ENCODE measurements at places on chromosomes 1 and 21.

GRCh38 chr1:204084247-204084772, 11.4 kb downstream of the SOX13 start:
- DNase-seq: no peak

- peak; percentile 55 for DNase-seq
These were observed 100.3 kb downstream of the RNF220 start for GRCh38 chr1:44505210-44505993.

DNA sequence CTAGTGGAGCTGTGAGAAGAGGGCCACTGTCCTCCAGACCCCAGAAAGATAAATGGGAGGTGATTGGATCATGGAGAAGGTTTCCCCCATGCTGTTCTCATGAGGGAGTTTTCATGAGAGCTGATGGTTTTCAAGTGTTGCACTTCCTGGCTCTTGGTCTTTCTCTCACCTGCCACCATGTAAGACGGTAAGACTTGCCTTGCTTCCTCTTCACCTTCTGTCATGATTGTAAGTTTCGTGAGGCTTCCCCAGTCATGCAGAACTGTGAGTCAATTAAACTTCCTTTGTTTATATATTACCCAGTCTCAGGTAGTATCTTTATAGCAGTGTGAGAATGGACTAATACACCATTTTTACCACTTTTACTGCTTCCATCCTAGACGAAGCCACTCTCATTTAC, 27.6 kb downstream of the GPR88 start:
- DNase-seq: no peak

- DNase-seq: peak; percentile 68
These were observed 63.8 kb upstream of the ARHGAP29 start for GRCh38 chr1:94301186-94301585.

DNA sequence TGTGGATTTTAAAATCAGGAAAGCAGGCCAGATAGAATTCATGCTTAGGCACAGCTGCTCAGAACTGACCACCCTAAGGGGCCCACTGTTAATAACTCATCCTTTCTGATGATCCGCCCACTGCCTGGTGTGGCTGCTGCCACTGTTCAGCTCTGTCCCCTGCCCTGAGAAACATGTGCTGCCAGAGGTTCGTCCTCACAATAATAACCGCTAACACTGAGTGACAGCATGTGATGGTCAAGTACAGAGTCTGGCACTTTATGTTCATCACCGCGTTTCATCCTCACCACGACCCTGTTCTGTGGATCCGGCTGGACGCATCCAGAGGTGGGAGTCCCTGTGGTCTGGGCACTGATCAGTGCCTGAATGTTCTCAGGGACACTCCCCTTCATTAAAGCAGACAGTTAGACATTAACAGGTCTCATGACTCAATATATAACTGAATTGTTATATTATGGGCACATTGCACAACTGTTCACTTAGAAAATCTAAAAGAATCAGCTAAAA, 108.6 kb downstream of the SIM2 start:
- DNase-seq: no peak

- DNase-seq: no peak
These were observed 356.4 kb downstream of the DISC1 start for GRCh38 chr1:231982871-231983587.

DNA sequence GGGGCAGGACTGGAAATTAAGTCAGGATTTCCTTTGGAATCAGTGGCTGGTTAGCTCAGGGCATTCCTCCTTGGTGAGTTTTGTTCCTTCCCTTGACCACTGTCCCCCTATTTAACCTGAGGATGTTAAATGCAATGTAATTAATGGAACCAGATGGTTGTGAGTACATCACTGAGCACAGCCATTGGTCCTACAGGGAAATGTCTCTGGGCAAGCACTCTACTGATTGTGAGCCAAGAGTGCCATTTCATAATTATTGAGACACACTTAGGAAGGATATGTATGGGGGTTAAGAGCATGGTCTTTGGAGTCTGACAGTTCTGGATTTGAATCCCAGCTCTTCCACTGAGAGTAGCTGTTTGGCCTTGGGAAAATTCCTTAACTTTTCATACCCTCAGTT, 74.4 kb downstream of the SPAG17 start:
- DNase-seq: no peak

DNA sequence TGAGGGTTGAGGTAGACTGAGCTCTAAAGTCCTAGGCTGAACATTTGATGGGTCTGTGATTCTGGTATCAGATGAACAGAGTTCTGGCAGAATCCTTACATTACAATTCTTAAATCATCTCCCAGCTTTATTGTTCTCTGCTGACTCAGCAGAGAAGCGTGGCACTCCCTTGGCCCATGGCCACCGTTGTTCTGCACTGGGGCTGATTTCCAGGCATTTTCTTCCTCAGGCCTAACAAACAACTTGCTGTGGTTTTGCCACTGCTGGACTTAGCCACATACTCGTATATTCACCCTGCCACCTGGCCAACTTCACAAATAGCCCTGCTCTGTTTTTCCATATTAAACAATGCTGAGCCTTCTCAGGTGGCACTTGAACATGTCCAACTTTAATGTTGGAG, 223.2 kb downstream of the TNR start:
- DNase-seq: no peak

- DNase-seq: peak; percentile 92
These were observed 7.7 kb downstream of the ARHGEF2 start for GRCh38 chr1:155970531-155971167.

GRCh38 chr1:197180252-197180878, 33.9 kb upstream of the ASPM start:
- peak; percentile 72 for DNase-seq

DNA sequence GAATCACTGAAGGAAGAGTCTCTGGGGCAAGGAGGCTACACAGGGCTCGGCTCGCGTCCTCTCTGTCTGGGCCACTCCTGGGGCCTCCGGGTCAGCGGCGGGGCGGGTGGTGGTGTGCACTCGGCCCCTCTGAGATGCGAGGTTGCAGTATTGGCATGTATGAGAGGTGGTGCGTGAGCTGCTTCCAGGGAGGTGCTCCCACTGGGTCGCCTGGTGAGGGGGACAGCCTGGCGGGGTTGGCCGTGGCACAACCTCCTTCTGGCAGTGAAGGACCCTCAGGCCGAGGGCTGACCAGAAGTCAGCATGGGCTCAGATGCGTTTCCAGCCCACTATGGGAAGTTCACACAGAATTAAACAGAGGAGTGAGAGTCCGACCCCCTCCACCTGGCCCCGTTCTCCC, 38.5 kb upstream of the COL18A1 start:
- DNase-seq: no peak

DNA sequence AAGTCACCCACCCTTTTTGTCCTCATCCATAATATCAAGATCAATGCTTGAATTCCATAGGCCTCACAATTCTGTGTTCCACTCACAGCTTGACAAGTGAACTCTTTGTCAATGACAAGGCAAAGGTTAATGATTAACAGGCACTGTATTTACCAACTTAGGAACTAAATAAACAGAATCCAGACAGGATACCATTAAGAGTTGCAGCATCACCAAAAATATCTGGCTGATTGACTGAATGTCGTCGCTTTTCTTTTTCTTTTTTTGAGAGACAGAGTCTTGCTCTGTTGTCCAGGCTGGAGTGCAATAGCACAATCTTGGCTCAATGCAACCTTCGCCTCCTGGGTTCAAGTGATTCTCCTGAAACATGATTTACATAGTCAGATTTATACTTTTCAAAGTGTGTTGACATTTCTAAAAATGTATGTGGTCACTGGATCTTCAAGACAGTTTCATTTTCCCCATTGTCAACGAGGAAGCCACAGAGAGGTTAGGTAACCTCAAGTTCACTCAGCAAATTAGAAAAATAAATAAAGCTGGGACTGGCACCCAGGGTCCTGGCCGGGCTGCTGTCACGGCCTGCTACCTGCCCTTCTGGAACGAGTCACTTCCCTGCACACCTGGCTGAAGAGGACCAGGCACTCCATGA, 81.0 kb downstream of the PDE9A start:
- DNase-seq: no peak

DNA sequence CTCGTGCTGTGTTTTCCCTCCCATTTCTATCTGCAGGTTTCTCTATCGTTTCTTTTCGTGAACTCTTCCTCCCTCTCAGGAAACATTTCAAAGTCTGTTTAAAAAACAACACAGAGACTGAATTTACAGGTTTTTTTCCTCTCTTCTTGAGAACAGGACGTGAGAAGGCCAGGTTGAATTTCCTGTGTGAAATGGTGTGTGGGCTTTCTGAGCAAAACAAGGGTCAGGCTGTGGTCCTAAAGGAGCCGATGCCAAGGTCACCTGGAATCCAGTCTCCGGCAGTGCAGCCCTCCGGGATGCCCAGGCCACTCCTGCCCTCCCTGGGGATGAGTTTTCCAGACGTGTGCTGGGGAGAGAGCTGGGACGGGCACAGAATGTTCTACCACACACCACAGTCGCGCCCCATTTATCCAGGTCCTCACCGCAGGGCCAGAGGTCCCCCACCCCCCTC, 62.7 kb upstream of the RUNX3 start:
- no peak for DNase-seq

GRCh38 chr1:212981571-212982328, 31.4 kb downstream of the VASH2 start:
- no peak for DNase-seq

DNA sequence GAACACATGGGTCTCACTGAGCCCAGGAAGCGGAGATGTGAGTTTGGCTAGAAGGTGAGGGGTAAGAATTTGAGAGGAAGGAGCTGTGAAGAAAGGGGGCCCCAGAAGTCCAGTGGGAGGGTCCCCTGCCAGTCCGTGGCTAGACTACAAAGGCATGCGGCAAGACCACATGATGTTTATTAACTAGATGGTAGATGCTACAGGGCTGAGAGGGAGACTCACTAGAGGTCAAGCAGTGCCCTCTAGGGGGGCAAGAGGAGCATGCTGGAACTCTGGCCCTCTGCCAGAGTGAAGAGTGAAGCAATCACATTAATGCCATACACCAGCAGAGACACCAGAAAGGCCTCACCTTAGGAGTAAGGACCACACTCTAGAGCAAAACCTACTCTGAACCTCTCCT, 12.2 kb downstream of the KIAA0319L start:
- DNase-seq: peak; percentile 56

GRCh38 chr1:201021630-201022492, 1.7 kb downstream of the KIF21B start:
- DNase-seq: no peak

- DNase-seq: no peak
These were observed 5.3 kb upstream of the ADAMTS5 start for GRCh38 chr21:26972192-26972591.

- DNase-seq: peak; percentile 47
These were observed 36.3 kb upstream of the RWDD3 start for GRCh38 chr1:95197616-95198252.

- DNase-seq: peak; percentile 92
These were observed 1.1 kb upstream of the JUN start for GRCh38 chr1:58784758-58785441.

Data from fibroblast of mammary gland (primary cell).